A673 (cell line): ENCODE measurements at places on chromosomes 2 and 18.

DNA sequence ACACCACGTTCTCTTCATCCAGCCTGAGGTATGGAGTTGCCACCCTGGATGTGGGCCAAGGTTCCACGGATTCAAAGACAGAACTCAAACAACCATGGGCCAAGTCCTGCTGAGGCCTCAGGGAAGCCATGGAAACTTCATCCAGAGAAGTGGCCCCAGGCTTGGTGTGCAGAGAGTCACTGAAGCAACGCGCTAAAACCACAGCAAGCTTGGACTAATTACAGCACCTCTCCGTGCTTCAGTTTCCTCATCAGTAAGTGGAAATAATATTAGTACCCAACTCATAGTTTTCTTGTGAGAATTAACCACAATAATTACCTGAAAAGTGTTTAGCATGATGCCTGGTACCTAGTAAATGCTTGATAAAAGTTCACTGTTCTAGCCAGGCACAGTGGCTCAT, 19.2 kb upstream of the AP1S3 start:
- DNase-seq = no peak

GRCh38 chr2:187475499-187476248, 27.6 kb upstream of the CALCRL start:
- DNase-seq = no peak

DNA sequence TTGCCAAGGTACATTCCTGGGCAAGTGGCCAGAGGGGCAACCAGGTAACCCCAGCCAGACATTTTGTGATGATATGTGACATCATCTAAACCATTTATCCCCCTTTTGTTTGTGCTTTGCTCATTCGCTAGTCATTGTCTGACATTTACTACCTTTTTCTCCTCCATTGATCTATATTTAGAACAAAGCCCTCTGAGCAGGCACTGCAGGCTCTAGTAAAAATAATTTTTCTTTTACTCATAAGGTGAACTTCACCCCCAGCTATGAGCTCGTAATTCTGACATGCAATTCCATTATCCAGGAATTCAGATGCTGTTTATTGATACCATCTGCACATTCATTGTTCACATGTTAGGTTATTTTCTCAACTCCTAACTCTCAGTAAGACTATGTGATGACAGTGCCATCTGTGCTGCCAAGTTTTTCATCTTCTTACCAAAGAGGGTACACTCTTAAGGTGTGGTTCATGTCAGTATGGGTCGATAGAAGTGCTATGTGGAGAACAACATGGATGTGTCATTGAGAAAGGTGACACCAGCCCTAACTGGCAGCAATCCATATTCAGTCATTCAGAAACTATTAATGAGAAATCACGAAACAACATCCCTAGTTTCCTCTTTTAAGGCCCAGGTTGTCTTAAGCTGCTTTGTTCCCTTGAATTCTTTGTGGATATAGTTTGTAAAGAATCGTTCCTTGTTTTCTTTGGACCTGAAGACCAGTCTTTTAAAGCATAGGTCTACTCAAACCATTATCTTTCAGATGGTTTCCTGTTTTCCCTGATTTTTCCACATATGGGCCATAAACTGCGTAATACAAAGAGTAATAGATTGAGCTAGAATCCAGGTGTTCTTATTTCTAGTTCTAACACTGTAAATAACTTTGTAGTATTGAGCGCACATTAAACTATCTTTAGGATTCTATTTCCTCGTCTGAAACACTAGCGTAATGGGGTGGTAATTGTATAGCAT, 978.1 kb upstream of the CDH2 start:
- no peak for DNase-seq

- no peak for DNase-seq
These were observed 723.3 kb downstream of the TSN start for GRCh38 chr2:122478771-122479170.

GRCh38 chr2:191030521-191031154, 16.7 kb upstream of the STAT1 start:
- DNase-seq = peak; percentile 64

- peak; percentile 37 for DNase-seq
These were observed 66.0 kb upstream of the FAM136A start for GRCh38 chr2:70367722-70368323.

DNA sequence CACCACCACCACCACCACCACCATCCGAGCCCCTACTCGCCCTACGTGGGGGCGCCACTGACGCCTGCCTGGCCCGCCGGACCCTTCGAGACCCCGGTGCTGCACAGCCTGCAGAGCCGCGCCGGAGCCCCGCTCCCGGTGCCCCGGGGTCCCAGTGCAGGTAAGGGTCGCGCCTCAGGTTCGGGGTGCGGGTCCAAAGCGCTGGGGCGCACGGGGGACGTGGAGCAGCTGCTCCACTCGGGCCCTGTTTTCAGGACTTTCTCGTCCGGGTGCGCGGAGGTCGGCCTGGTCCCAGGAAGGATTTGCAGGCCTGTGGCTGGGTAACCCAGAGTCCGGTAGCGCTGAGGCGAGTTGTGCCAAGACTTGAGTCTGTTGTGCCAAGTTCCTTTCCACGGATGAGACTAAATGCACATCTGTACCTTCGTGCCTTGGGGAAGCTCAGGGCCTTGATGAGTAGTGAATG, 2.8 kb downstream of the GATA6 start:
- DNase-seq = no peak

GRCh38 chr18:55838841-55839240, 250.8 kb upstream of the TCF4 start:
- no peak for DNase-seq

DNA sequence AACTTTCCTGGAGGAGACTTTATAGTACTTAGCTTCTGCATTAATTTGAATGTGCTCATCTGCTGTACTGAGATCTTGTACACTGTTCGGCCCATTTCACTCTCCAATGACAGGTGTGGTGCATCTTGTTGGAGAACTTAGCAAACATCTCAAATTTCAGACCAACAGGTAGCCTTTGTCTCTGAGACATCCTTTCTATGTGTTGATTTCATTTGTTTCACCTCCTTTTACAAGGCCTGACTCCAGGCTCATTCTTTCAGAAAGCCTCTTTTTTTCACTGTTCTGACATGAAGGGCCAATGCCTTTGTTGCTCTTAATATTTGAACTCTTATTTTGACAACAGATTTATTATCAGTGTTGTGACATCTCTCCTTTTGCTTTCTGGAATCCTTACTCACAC, 271.8 kb upstream of the FANCL start:
- DNase-seq = no peak

DNA sequence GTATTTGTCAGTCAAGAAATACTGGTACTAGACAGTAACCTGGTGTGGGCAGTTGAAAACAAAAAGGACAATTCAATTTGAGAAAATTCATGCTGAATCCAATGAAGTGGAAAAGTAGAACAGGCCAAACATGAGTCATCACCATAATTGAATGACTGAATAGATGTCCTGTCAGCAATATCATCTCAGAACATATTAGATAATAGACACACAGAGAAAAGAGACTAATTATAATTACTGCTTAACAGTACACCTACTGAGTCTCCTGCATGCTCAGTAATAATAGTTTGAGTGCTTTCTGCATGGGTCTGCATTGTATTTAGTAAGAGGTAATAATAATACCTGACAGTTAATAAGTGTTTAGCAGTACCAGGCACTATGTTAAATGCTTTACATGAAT, 138.6 kb upstream of the ZC3H15 start:
- peak; percentile 16 for DNase-seq

- no peak for DNase-seq
These were observed 78.4 kb downstream of the CSRNP3 start for GRCh38 chr2:165547900-165548299.

GRCh38 chr2:130987519-130988425, 105.5 kb downstream of the FAM168B start:
- DNase-seq = no peak

GRCh38 chr2:29400930-29401653, 285.9 kb downstream of the CLIP4 start:
- DNase-seq = no peak

GRCh38 chr2:71283131-71283530, 48.5 kb upstream of the ZNF638 start:
- no peak for DNase-seq

DNA sequence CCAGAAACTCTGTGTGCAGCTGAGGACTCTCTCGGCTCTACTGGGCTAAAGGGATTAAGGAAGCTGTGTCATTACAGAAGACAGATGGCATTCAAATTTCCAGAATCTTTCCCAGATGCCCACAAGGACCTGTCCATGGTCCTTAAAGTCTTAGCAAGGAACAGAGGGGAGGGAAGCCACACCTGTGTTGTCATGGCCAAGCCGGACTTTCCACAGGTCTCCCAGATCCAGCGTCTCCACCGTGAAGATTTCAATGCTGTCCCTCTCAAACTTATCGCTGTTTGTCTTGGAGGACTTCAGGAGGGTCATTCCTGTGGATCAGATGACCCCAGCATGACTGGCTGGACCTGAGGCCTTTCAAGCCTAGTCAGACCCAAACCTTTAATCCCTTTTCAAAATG, 114.5 kb downstream of the LOXHD1 start:
- peak; percentile 22 for DNase-seq

GRCh38 chr18:24488824-24489493, 28.5 kb downstream of the HRH4 start:
- DNase-seq = peak; percentile 59

DNA sequence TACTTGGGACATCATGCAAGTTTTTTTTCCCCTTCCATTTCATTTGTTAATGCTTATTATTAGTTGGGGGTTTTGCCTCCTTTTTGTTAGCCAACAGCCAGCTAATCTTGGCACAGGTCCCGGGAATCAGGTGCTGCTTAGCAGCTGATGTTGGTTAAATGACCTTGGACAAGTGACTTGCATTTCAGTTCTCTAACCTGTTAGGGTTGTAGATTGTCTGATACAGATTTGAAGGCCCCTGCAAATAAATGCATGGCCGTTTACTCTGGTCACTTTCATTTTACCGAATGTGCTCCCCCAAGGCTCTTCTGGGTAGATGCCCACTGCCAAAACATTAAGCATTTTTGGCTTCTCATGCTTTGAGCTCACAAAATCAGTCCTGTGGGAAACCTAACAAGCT, 120.9 kb downstream of the SPTBN1 start:
- no peak for DNase-seq

- no peak for DNase-seq
These were observed 101.2 kb downstream of the GALNT14 start for GRCh38 chr2:31037058-31037457.

GRCh38 chr18:8001711-8002301, 434.7 kb downstream of the PTPRM start:
- peak; percentile 10 for DNase-seq

GRCh38 chr2:12175323-12175722, 428.9 kb downstream of the LPIN1 start:
- no peak for DNase-seq

GRCh38 chr2:201806442-201807170, at the start of gene CDK15:
Gene CDK15, plus strand, starts transcription at chr2:201806537. Its CDS starts 128 bp downstream, at chr2:201806665.
- DNase-seq = no peak

- DNase-seq = no peak
These were observed 24.1 kb upstream of the TNS1 start for GRCh38 chr2:218026676-218027425.

- DNase-seq = no peak
These were observed 6.9 kb downstream of the CD8A start for GRCh38 chr2:86783615-86784339.

- peak; percentile 69 for DNase-seq
These were observed 114.5 kb upstream of the STPG4 start for GRCh38 chr2:47269316-47270232.

DNA sequence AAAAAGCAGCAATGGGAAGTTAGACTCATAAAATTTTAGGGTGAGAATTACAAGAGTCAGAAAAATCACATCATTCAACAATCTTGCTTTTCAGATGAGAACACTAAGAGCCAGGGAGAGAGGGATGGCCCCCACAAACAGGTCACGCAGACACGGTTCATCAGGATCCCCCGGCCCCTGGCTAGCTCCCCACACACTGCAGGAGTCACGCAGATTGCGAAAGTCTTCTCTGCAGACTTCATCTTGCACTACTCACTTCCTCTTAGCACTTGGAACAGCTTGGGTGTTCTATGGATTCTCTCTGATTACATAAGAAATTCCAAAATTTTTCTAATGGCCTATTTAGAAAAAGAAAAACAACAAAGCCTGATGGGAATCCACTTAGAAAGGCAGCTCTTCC, 21.6 kb upstream of the SULT1C2 start:
- no peak for DNase-seq

- DNase-seq = no peak
These were observed 90.1 kb upstream of the ARL5A start for GRCh38 chr2:151918308-151918707.

DNA sequence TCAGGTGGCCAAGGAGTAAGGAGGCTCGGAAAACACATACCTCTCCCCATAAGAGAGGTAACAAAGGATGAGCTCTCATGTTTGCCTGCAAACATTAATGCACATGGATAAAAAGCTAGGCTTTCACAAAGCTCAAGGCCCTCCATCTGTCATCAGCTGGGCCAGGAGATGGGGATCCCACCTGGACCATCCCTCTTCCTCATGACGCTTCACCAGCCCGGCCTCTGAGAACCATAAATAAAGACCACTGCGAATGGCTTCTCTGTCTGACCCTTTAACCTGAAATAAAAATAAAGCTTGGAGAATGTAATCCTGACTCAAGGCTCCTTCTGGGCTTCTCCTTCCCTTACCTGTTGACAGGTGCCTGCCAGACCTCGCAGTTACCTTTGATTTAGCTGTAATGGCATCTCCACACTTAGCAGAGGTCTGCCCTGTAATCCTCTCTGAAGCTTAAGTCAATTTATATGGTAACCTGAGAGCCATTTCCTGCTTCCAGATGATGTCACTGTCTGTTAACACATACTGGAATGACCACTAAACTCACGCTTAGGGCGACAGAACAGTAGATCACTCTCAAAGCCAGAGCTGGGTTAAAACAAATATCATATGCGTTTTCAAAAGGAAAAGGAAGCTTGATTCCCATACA, 29.3 kb upstream of the FOXI3 start:
- peak; percentile 45 for DNase-seq

GRCh38 chr2:170863087-170863486, 46.4 kb downstream of the GAD1 start:
- DNase-seq = no peak

DNA sequence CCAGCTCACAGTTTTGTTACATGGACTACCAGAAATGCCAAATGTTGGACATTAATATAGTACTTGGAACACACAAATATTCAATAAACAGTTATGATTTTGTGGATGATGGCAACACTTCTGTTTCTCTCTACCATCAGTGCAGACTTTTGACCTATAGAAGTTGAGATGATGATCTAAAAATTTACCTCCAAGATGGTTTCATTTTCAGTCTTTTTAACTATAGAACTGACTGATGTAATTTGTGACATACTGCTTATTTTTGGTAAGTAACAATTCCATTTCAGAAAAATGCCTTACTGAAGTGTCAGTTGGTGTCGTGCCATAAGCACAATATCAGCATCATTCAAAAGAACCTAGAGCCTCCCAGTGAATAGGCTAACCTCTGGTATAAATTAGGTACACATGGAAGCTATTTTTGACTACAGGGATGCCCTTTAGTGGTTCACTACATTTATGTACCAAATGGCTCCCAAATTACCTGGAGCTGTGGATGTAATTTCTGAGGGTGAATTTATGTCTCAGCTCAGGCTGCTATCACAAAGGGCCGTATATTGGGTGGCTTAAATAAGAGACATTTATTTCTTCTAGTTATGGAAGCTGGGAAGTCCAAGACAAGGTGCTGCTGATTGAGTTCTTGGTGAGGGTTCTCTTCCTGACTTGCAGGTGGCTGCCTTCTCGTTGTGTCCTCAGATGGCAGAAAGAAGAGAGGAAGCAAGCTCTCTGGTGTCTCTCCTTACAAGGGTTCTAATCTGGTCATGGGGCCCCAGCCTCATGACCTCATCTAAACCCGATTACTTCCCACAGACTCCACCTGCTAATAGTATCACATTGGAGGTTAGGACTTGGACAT, 66.5 kb downstream of the ALPK2 start:
- no peak for DNase-seq

GRCh38 chr18:39976771-39977170, 1978.3 kb upstream of the PIK3C3 start:
- no peak for DNase-seq

GRCh38 chr18:49368876-49369440, 91.5 kb downstream of the DYM start:
- no peak for DNase-seq
